Body of pancreas (tissue), 4 donors: ENCODE measurements at places on chromosomes 16 and 17. TPM values are rescaled to one million over a fixed set of nuclear protein-coding genes. Genes with fewer than 3 reads are reported as not detected.

DNA sequence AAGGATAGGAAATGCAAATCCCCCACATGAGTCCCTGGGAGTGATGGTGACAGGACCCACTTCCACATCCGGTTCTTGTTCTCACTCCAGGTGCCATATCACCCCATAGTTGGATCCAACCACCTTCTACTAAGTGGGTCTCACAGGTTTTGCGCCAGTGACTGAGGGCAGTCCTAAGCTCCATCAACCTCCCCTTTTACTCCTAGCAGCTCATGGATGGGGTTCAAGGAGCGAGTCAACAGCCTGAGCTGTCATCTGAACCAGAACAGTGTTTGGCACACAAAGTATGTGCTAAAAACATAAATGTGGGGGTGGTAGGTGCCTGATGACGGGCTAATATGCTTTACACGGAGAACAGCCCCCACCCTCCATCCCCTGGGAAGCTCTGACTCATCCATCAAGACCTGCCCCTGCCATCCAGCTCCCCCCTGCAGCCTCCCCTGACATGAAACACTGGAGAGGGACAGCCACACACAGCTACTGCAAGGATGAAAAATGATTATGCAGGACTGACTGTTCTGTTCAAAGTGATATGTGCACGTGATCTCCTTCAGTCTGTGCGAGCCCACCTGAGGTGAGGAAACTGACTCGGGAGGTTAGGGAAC, 143.2 kb upstream of the CDH5 start:
- DNase-seq, result no peak

- no peak for DNase-seq
These were observed 1.1 kb upstream of the LCMT1 start for GRCh38 chr16:25110387-25110947.

- DNase-seq, result no peak
These were observed 13.2 kb downstream of the GALK1 start for GRCh38 chr17:75751676-75752404.

DNA sequence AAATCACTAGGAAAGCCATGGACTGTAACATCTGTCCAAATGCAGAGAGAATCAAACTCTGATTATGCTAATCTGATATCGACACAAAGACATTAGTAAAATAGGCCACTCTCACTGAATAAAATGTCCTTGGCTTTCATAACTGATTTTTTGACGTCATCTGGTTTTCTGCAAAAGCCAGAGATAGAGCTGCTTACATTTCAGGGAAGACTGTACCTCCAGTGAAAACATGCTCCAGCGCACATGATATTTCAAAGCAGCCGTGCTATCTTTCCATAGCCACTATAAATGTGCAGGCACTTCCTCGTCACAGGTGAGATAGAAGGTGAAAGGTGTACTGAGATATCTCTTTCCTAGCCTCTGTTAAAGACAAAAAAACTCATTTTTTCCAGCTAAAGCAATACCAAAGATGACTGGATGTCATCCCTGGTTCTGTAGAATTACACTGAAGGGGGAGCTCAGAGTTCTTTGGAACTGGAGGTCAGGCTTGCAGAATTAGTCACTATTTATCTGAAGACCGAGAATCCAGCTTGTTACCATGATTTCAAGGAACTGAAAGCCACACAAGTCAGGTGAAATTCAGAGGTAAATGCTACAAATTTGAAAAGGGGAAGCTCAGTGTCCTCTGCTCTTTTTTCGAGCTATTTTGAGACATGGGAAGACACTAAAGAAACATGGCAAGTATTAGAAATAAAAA, 249.5 kb downstream of the CA10 start:
- DNase-seq, result no peak

DNA sequence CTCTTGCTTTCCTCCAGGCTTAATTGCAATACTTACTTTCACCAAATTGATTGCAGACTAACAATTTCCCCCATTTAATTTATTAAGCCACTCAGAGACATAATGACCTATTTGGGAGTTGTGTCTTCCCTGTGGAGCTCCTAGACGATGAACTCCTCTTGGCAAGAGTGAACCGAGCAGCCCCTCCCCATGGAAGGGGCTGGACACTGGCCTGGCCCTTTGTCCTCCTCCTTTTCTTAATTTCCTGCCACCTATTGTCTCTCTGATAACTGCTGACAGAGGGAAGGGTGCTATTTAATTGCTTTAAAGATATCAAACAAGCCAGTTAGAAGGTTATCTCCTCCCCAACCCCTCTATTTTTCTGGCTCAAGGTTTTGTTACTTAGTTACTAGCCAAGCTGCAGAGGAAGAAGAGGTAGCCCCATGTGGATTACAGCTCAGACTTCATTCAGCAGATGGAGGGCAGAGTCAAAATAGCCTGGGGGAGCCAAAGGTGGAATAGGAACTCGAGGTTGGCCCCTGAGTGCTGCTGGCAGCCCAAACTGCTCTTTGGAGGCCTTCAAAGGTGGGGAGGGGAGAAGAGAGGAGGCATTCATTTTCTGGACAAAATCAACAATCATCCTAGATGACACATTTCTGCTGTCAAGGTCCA, 3.7 kb upstream of the SSTR2 start:
- no peak for DNase-seq

GRCh38 chr17:5769593-5770354, 185.5 kb upstream of the NLRP1 start:
- DNase-seq, result no peak

The SLX4 gene
- 4.2 TPM for total RNA-seq

- DNase-seq, result no peak
These were observed 2.2 kb downstream of the DCUN1D3 start for GRCh38 chr16:20897922-20898321.

The CHST6 gene
- total RNA-seq, result not detected

GRCh38 chr16:8877894-8878522, 4.1 kb upstream of the LITAFD start:
- no peak for DNase-seq

The ZNF286A gene
- total RNA-seq, result 14.5 TPM

DNA sequence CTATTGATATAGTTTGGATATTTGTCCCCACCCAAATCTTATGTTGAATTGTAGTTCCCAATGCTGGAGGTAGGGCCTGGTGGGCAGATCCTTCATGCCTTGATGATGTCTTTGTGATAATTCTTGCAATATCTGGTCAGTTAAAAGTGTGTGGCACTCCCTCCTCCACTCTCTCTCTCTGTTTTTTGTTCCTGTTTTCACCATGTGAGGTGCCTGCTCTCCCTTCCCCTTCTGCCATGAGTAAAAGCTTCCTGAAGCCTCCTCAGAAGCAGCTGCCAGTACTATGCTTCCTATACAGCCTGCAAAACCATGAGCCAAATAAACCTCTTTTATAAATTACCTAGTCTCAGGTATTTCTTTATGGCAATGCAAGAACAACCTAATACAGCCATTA, 47.3 kb downstream of the TOM1L2 start:
- DNase-seq, result no peak

- DNase-seq, result no peak
These were observed 1.5 kb downstream of the PIEZO1 start for GRCh38 chr16:88783391-88784073.

DNA sequence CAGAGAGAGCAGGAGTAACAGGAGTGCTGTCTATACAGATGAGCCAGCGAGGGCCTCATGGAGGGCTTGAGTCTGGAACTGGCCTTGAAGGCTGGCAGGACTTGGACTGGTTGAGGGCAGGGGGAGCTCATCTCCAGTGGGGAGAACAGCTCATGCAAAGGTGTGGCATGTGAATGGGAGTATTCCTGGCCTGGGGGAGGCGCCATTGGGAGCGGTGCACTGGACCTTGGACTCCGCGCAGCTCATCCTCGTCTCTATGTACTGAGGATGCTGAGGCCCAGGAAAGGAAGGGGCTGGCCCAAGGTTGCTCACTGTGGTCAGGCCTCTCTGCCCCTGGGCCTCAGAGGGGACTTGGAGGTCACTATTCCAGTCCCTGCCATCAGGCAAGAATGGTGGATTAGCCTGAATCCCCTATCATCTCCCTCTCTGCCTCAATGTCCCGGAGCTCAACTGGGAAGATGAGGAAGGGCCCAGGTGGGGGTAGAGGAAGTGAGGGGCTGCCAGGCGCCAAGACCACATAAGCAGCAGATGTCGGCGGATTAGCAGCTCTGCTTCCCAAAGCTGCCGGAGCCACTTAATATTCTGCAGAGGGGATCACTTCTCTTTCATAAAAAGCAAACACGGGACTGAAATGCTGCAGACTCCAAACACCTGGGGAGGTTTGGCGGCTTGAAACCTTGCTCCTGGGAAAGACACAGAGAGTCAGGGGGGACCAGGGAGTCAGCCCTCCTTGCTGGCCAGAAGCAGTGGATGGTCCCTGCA, 88.9 kb downstream of the SDK2 start:
- no peak for DNase-seq

The CTRL gene
- 1,726 TPM for total RNA-seq

- no peak for DNase-seq
These were observed 233.4 kb downstream of the PHKB start for GRCh38 chr16:47694543-47694942.

The EPOP gene
- total RNA-seq, result 11.2 TPM

- DNase-seq, result no peak
These were observed 56.7 kb upstream of the SIAH1 start for GRCh38 chr16:48441863-48442279.

DNA sequence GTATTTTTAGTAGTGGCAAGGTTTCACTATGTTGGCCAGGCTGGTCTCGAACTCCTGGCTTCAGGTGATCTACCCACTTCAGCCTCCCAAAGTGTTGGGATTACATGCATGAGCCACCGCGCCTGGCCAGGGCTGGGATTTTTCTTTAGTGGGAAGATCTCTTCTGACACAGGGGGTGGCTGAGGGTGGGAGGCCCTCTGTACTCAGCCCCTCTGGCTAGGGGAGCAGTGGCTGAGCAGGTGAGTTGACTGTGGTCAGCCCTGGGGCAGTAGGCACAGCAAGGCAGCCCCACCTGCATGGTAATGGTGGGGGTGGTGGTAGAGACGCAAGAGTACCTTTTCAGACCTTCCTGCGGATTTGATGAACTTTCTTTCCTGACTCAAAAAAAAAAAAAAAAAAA, 12.3 kb upstream of the GPRC5B start:
- DNase-seq, result no peak

DNA sequence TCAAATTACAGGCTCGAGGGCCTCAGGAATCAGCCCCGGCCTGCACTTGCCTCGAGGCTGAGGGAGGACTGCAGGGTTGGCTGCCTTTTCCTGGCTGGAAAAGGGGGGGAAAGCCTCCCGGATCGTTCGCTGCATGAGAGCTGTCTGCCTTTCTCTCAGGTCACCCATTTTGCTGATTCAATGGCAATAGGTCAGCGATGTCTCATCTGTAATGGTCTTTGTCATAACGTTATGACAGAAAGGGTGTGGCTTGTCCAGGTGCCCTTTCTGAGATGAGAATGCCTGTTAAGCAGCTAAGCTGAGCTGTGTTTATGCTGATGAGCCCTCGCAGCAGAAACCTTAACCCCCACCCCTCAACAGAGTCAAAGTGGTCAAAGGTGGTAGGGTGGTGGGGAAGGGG, 81.8 kb downstream of the AKAP1 start:
- no peak for DNase-seq

The MT1B gene
- not detected for total RNA-seq

GRCh38 chr16:69476920-69477443, 52.6 kb downstream of the CYB5B start:
- no peak for DNase-seq

The KRTAP4-4 gene
- not detected for total RNA-seq

DNA sequence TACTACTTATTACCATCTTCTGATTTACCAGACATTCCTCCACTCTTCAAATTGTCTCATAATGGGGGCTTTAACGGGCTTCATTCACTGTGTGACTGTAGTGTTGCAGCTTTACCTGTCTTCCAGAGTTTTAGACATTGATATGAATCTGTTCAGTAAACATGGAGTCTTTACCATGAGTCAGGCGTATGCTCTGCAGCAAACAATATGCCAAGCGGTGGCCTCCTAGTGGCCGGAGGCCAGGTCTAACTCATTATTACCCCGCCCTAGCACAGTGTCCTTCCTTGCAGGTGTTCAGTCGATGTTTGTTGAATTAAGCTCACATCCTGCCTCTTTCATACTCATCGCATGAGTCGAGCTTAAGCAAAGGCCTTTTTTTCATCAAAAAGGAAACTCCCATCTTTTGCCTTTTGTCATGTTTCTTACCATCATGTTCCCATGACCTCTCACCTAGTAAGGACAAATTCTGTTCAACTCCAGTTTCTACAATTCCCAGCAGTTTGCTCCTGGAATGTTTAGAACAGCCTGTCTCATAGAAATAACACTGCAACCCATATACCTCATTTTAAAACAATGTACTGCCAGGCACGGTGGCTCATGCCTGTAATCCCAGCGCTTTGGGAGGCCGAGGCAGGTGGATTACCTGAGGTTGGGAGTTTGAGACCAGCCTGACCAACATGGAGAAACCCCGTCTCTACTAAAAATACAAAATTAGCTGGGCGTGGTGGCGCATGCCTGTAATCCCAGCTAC, 39.4 kb downstream of the TUBD1 start:
- peak; percentile 86 for DNase-seq

The KRT12 gene
- total RNA-seq, result not detected

- DNase-seq, result no peak
These were observed 178.5 kb upstream of the TBX2 start for GRCh38 chr17:61221181-61221580.

DNA sequence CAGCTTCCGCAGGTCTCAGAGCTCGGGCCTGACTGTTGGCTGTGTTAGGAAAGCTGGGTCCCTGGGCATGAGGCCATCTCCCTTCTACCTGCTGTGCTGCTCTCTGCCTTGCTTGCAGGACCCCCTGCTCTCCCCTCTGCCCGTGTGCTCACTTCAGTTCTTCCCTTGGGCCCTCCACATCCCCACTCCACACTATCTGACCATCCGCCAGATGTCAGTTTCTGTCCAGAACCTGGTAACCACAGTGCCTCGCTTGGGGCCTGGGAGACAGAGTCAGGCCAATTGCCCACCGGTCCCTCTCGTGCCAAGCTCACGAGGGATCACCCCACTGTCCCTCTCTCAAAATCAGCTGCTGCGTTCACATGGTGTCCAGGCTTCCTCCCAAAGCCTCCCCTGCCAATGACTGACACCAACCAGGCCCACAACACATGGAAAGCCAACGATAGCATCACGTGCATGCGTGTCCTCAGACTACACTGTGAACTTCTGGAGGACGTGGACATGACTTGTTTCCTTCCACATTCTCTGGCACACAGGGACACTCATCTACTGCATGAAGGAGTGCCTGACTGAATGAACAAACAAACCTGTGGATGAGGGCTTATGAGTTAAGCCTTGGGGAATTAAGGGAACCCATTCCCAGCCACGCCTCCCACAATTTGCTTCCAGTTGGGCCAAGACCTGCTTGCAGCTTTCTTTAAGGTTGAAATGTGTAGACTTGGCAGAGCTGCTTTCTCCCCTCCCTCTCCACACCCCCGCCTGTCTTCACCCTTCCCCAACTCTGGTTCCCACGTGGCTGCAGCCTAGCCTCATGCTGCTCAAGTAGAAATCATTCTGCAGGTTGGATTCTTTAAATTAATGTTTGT, 72.5 kb upstream of the ZNF423 start:
- DNase-seq, result no peak
